Stimulated activated CD4-positive, alpha-beta T cell treated with anti-CD3 and anti-CD28 coated beads, TNF-alpha, amount 100 ng/mL, for 48 hours (primary cell): ENCODE measurements at places on chromosomes 7 and 10.

GRCh38 chr10:70317272-70317942 lies 33.6 kb upstream of the NPFFR1 start:
- no peak for DNase-seq

DNA sequence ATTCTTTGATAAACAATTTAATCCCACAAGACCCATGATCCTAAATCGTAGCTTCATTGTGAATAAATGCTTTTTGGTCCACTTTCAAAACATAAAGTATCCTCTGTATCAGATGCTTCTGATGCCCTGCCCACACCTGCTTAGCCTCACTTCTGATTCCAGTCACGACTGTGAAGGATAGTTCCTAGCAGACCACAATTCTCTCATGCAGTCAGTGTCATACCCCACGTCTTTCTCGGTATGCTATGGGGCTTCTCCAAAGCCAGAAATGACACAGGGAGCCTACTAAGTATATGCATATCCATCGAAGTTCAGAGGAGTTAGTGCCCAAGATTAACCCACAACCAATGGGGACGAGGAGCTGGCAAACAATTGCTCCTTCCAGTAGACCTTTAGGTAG lies 27.6 kb upstream of the CTNNA3 start:
- no peak for DNase-seq

GRCh38 chr7:12623885-12624498 lies 53.5 kb downstream of the SCIN start:
- no peak for DNase-seq

DNA sequence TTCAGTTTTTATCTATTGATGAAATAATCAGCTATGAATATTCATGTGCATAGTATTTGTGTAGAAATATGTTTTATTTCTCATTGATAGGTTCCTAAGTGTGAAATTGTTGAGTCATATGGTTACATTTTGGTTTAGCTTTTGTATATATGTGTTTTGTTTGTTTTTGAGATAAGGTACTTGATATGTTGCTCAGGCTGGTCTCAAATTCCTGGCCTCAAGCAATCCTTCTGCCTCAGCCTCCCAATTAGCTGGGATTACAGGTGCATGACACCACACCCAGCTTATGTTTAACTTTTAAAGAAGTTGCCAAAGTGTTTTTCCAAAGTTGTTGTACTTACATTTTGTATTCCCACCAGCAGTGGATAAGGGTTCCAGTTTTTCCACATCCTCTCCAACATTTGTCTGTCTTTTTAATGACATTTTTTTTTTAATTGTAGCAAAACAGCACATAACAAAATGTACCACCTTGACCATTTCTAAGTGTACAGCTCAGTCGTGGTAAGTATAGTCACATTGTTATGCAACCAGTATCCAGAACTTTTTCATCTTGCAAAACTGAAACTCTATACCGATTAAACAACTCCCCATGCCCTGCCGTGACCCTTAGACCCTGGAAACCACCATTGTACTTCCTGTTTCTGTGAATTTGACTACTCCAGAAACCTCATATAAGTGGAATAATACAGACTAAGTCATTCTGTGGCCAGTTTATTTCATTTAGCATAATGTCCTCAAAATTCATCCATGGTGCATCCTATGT lies 12.6 kb upstream of the UBE2D1 start:
- DNase-seq: no peak

- DNase-seq: no peak
These were observed 65.4 kb downstream of the GRID1 start for GRCh38 chr10:86300931-86301830.

DNA sequence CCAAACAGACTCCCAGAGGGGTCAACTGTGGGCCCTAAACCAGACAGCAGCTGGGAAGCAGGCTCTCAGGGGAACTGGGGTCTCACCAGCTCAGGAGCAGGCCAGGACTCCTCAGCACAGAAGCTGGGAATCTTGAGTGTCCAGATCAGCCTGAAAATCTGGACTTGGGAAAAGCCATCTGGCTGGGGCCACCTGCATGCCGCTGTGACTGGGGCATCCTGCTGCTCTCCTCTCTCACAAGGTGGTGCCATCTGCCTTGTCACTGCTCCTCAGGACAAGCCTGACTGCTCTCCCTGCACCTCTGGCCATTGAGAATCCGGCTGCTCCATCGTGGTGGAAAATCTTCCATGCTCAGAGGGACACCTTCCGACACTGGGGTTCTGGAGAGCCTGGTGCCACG lies 141.4 kb downstream of the PLPP4 start:
- DNase-seq: no peak

- no peak for DNase-seq
These were observed 239.5 kb downstream of the KIAA1217 start for GRCh38 chr10:24448351-24448999.

GRCh38 chr10:67770537-67770936 lies 67.5 kb downstream of the DNAJC12 start:
- DNase-seq: no peak

DNA sequence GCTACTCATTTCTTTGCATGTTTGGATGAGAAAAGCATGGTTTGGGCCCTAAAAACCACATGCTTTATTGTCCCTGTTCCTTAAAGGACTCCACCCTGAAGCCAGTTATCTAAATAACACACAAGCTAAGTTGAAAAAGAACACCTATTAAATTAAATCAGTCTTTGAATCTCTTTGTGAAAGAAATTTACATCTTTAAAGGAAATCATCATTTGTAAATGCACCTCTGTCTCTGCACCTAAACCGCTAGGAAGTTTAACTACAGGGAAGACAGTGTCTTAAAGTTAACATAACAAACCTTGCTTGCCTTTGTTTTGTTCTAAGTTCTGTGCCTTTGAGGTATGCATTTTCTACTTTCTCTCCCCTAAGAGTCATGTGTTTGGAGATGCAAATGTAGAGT lies 52.6 kb downstream of the HTR7 start:
- no peak for DNase-seq
